ENCODE measurements at places on chromosomes 12 and 14.

GRCh38 chr14:49553892-49554291 lies 32.3 kb downstream of the RPS29 start:
- DNase-seq = no peak

DNA sequence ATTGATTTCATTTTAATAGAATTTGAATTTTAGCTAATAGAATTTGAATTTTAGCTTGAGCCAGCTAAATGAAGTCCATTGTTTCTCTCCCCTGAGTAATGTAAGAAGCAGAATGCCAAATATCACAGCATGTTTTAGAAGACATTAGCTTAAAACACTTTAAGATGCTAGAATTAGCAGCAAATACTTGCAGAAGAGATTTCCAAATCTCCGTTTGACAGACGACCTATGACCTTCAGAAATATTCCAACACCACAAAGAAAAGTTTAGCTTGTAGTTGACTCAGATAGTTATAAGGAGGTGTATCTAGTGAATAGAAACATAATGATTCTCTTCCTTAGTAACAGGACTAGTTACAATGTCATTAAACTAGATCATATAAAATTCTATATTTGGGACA lies 51.7 kb upstream of the MYF6 start:
- no peak for DNase-seq

- DNase-seq = no peak
These were observed 145.9 kb upstream of the HIF1A start for GRCh38 chr14:61549425-61549824.

- DNase-seq = no peak
These were observed 1.5 kb upstream of the AGAP2 start for GRCh38 chr12:57739914-57740538.

DNA sequence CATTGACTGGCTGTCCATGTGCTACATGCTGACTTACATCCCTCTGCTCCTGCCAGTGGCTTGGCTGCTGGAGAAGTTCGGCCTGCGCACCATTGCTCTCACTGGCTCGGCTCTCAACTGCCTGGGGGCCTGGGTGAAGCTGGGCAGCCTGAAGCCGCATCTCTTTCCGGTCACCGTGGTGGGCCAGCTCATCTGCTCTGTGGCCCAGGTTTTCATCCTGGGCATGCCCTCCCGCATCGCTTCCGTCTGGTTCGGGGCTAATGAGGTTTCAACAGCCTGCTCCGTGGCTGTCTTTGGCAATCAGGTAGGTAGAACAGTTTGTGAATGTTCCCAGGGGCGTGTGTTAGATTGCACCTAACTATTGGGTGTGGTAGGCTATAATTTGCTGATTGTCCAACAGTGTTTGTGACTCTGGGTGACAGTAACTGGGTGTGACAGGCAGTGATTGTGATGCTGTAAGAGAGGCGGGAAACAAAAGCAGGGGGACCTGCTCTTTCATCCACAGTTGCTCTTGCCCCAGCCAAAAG lies 981 bp downstream of the FLVCR2 start:
- no peak for DNase-seq

- no peak for DNase-seq
These were observed 682.4 kb downstream of the TMEM121 start for GRCh38 chr14:106208794-106209193.
